Astrocyte (in vitro differentiated cells and primary cell): ENCODE measurements at places on chromosomes 3 and 15.

DNA sequence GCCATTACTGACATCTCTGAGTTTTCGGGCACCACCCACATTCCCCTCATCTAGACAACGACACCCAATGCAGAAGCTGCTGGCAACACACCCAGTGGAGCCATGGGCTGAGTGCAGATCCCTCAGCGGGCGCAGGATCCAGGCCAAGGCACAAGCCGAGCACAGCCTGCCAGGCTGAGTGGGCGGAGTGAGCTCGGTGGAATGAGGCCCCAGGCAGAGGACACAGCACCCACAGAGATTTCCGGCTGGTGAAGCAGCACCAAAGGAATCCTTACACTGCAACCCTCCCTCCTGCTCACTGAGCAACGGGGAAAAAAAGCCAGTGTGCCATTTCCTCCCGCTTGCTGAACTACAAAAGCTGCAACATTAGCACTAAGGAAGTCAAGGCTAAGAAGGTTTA is 34.3 kb downstream of the ZMAT3 start:
- DNase-seq: peak; percentile 95

DNA sequence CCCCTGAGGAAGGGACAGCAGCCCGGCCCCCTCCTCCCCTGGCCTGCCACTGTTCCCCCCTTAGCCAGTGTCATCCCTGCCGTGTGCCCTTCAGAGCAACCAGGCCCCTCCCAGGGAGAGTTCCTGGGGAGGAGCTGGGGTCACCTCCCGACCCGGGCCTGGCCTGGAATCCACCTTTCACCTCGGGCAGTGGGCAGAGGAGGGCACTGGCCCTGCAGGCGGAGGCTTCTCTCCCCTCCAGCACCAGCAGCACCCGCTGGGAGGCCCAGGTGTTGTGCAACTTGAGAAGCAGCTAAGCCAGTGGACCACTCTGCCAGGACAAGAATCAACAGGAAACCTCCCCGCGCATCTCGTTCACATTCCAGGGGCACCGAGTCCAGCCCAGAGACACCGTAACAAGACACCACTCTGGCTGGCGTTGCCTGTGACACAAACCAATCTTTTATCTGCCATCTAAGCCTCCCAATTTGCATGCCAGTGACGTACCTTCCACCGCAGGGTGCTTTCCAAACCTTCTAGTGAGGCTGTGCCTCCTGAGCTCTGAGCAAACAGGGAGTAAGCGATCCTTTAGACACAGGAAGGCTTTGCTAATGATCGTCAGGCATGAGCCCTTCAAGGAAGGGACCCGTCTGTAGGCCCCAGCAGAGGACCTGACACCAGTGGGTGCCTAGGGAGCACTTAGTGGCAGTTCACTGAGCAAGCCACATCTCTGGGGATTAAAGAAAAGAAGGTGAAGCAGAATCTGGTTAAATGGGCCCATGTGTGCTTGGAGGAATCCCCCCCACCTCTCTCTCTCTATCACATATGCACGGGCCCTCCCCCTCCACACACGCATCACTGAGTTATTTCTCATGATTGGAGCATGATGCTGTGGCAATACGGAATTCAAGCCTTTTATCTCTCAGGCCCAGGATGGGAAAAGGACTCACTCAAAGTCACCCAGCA is 98.9 kb upstream of the TLE3 start:
- peak; percentile 99 for DNase-seq

- peak; percentile 46 for DNase-seq
Observed at GRCh38 chr3:39065197-39065596, 13.4 kb downstream of the WDR48 start.

GRCh38 chr3:12618426-12618825 is 45.5 kb downstream of the RAF1 start:
- no peak for DNase-seq

DNA sequence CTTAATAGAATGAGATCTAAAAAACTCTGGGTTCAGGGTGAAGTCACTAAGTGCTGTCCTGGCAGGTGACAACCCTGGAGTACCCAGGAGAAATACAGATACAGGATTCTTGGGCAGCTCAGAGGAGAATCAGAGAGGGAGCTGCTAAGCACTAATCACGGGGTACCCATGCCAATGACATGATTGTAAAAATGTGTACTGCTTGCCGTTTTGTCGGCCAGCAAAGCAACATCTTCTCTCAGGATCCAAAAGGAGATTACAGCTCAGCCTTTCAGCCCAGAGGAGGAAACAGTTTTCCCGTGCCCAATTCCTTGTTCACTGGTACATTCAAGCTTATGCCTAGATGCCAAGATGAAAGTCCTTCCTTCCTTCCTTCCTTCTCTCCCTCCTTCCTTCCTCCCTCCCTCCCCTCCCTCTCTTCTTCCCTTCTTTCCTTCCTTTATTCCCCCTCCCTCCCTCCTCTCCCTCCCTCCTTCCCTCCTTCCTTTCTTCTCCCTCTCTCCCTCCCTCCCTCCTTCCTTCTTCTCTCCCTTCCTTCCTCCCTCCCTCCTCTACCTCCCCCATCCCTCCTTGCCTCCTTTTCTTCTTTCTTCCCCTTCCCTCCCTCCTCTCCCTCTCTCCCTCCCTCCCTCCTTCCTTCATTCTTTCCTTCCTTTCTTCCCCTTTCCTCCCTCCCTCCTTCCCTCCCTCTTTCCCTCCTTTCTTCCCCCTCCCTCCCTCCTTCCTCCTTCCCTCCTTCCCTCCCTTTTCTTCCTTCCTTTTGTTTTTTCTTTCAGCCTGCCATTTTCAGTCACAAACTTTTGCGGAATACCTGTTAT is 4.1 kb upstream of the MINAR1 start:
- DNase-seq: no peak

DNA sequence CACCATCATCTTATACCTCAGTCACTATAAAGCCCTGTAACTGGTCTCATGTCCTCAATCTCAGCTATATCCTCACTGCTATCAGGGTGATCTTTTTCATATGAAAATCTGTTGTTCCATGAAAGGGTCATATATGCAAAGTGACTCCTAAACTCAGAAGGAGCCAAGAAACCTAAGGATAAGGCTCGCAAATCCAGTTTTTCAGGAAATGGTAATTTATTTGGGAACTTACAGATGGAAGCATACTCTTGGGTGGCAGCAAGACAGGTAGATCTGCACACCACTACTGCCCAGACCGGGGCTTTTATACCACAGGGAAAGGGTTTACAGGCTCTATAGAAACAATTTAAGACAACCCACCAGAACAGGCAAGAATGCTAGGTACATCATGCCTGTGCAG is 272.3 kb downstream of the UBE2E2 start:
- DNase-seq: no peak

DNA sequence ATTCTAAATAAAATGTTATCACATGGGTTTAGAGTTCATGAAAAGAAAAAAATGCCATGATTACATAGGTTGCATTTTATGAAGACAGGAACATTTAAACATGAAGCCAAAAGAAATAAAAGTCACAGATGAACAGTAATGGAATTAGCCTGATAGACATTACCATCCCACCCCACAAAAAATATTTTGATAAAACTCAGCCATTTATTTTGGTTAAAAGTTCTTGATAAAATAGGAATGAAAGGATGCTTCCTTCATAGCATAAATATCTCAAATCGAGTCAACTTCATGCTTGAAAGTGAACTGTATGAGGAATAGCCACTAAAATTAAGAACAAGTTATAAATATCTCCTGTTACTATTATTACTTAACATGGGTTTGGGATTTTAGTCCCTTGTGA is 101.9 kb upstream of the TMC3 start:
- DNase-seq: no peak

DNA sequence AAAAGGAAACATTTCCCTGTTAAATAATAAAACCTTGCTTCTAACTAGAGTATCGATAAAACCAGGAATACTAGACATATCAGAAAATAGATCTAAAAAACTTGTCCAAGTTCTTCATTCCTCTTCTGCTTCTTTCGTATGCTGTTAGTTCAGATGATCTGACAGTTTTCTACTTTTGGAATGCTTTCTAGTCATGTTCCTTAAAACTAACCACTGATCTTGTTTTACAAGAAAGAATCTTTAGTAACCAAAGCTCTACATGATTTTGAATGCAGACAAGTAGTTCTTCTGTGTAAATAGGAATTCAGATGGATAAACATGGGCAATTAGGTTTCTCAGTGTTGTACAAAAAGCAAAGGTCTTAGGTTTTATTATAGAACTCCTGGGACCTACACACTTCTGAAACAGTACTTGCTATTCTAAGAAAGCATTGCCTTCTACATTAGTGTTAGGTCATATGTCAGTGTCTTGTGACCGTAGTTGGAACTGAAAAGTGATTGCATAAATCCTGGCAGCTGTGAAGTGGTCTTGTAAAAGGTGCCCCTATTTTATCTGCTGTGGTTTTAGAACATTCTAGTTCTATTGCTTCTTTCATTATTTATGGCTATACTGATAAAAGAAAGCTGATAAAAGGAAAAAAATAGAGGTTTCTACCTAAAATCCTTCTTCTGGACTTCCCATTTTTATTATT is 40.7 kb downstream of the SNRK start:
- peak; percentile 76 for DNase-seq

DNA sequence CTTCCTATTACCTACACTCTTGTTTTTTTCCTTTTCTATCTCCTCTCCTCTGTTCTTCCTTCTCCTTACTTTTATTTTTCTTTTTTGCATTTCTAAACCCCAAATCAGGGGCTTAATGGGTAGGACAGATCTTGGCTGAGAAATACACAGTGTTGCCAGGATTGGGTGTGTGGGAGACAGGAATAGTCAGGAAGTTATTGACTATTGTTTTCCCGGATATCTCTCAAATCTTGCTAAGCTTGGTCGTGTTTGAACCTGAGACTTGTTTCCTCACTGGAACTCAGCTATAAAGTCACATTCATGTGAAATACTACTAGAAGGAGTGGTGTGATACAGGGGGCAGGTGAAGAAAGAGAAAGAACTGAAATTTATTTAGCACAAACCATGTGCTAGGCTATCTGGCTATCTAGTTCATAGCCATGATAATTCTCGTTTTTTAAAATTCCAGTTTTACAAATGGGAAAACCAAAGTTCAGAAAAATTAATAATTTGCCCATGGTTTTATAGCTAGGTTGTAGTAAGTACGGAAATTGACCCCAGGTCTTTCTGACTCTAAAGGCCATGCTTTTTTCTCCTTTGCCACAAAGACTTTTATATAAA is 343.2 kb upstream of the UMPS start:
- no peak for DNase-seq

- peak; percentile 30 for DNase-seq
Observed at GRCh38 chr15:34853001-34853758, 57.8 kb upstream of the ACTC1 start.

- DNase-seq: no peak
Observed at GRCh38 chr3:152531717-152532116, 263.0 kb downstream of the MBNL1 start.

- no peak for DNase-seq
Observed at GRCh38 chr15:52462806-52463360, 65.8 kb downstream of the MYO5A start.

GRCh38 chr3:177466074-177466473 is 268.8 kb upstream of the TBL1XR1 start:
- peak; percentile 52 for DNase-seq

DNA sequence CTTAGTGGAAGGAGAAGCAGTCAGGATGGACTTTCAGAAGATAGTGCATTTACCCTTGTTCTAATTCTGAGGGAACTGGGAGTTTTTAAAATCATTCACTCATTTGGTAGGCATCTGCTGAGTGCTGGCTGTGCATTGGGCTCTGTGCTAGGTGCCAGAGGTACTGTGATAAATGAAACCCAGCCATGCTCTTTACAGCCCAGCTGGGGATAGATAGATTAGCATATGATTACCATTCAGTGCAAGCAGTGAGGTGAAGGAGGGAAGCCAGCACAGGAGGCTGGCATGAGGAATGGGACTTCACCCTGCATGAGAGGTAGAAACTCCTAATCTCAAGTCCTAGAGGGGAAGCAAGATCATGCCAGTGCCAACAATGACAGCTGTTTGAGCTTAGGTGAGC is 361.9 kb upstream of the TRIM42 start:
- DNase-seq: no peak

DNA sequence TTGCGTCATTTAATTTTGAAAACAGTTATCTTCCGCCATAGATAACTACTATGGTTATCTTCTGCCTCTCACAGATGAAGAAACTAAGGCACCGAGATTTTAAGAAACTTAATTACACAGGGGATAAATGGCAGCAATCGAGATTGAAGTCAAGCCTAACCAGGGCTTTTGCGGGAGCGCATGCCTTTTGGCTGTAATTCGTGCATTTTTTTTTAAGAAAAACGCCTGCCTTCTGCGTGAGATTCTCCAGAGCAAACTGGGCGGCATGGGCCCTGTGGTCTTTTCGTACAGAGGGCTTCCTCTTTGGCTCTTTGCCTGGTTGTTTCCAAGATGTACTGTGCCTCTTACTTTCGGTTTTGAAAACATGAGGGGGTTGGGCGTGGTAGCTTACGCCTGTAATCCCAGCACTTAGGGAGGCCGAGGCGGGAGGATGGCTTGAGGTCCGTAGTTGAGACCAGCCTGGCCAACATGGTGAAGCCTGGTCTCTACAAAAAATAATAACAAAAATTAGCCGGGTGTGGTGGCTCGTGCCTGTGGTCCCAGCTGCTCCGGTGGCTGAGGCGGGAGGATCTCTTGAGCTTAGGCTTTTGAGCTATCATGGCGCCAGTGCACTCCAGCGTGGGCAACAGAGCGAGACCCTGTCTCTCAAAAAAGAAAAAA is 1.2 kb downstream of the B2M start:
- peak; percentile 74 for DNase-seq

DNA sequence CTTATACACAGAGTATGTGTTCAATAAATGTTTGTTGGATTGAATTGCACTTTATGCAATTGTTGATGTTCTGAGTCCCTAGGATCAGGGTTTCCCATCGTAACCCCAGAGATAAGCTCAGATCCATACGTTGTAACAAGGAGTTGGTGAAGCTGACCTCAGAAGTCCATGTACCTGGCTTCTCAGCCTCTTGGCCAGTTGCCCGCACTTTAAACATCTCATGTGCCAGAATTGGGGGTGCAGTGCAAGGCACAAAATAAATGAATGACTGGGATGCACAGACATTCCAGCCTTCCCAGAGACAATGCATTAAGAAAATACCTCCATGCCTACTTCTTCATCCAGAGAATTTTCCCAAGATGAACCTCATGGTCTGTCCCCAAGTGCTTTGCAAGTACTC is 142.9 kb upstream of the IL12A start:
- DNase-seq: no peak

- DNase-seq: peak; percentile 74
Observed at GRCh38 chr3:31878231-31878838, 102.7 kb downstream of the OSBPL10 start.
